ENCODE measurements at places on chromosomes 16 and 17.

DNA sequence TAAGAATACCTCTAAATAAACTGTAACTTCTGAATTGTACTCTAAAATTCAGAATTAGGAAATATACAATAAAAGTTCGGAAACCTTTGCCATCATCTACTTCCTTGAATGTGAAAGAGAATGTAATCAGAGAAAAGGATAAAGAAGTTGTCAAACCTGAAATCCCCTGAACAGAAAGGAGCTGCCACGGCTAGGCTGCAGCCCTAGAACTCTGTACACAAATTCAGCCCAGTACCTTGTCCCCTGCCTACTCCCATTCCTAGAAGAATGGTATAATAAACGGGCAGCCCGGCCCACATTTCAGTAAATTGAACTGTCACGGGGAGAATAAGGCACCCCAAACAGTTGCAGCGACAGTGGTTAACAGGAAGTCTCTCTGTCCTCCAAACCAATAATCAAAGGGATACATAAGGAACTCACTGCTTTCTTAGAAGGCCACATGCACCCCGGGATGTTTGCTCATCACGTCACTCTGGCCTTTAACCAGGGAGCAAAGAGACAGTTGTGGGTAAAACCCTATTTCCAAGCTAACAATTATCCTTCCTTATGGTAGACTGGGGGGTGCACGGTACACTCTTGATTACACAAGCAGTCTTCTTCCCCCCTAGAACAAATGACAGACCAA lies 24.3 kb upstream of the RFFL start:
- DNase-seq, result no peak

DNA sequence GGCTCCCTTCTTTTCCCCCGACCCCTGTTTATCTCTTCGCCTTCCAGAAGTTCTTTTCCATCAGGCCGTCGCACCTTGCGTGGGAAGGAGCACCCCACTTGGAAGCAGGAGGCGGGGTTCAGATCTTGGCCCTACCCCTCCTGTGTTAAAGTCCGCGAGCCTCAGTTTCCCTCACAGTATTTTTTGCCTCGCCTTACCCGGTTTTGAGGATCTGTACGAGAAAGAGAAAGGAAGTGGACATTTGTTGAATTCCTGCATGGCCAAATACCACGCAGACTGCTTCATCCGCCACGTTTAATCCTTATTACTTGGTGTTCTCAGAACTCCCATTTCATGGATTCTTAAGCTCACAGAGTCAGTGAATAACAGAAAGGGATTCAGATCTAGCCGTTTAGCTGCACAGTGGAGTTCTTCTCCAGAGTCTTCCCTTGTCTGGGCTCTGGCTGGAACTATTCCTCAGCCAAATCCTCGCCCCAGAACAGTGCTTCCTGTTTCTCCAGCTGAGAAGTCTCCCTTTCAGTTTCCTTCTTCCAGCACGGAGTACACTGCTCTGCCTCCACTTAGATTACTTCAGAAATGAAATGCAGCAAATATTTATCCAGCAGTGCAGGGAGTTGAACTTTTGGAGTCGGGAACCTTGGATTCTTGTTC lies 590 bp downstream of the TMEM219 start:
- no peak for DNase-seq

DNA sequence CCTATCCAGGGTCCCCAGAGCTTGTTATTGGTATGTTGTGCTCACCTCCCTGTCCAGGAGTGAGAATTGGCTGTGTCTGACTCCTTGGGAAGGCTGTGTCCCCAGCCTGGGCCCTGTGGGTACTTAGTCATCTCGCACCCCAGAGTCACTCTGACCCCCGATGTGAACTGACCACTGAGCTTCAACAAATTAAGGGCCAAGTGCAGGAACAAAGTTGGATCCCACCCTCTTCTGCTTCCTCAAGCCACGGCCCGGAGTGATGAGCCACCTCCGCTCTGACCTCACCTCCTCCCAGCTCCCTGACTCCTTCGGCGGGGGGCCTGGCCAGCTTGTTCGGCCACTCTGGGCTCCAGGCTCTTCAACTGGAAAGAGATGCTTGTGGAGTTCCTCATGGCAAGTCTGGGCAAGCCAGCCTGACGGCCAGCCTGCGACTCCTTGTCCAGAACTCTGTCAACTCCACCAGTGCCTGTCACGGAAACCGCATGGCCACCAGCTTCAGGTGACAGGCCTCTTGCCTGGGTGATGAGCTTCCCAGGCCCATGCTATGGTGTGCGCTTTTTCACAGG lies 22.3 kb upstream of the MPRIP start:
- DNase-seq, result no peak

- no peak for DNase-seq
Measured at GRCh38 chr16:17440131-17440530, 30.6 kb downstream of the XYLT1 start.

DNA sequence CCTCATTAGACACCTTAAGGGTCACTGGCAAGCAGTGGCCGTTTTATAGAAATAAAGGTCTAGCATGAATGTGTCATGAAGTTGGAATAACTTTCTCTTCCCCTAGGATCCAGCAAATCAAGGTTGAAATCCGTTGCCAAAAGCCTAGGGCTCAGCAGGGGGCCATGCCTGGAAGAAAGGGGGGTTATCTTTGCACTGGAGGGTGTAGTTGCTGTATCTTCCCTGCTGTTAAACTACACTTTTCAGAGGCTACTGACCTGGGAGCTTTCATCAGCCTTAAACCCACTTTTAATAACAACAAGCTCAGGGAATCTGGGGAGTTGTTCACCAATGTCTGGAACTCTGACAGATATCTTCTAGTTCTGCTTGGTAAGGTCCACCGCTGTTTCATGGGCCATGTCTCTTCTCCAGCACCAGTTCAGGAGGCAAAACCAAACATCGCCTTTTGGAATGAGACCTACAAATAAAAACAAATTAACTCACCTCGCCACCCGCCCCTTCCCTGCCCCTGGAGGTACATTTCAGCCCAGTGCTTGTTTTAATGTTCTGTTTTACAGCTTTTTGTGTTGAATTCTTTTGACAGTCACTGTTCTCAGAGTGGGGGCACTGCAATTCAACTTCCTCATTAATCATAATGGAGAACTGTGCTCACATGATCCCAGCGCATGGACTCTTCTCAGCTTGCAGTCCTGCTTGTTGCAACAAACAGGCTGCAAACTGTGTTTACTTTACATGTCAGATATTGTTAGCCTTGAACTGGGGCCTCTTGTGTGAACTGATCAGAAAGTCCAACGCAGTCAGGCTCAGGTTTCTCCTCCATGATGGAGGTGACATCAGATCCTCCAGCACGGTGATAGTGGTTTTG lies 508.7 kb downstream of the KCNJ2 start:
- no peak for DNase-seq
